ENCODE measurements at places on chromosomes 16 and 17.

DNA sequence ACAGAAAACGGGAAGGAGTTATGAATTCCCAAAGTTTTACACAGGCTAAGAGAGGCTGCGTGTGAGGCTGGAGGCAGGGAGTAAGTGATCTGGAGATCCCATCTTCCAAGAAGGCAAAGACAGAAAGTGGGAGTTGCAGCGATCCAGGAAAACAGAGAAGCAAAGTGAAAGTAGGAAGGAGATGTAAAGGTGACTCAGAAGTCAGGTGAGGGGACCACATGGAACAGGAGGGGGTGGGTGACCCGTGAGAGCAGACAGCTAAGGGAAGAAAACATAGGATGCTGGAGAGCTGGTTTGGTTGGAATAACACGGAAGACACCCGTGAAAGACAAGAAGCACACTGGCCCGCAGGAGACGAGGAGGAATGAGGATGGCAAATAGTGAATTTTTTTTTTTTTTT lies 1.3 kb downstream of the ALOX12 start:
- no peak for DNase-seq

DNA sequence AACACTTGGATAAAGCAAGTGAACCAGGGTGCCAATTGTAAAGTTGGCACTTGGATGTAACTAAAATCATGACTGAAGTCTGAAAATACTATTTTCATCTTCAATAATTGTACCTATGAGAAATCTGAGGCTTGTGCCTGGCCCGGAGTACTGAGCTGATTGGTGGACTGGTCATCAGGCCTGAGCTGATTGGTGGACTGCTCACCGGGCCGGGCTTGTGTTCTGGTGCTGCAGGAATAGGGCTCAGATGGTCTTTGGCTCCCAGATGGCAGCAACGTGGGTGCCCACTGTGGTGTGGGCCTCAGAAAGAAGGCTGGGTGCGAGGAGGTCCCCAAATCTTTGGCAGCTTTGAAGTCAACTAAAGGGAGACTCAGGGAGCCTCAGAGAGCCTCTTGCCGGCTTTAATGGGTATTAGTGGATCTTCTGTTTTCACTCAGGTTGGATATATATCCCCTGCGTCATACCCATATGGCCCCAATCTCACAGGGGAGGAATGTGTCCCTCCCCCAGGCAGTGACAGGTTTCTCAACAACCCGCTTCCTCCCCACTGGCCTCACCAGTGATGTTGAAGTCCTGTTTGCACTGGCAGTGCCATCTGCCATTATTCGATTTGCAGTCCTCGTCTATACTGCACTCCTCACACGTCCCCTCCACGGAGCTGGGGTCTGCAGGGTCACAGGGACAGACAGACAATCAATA lies 4.7 kb downstream of the UMOD start:
- DNase-seq: no peak

DNA sequence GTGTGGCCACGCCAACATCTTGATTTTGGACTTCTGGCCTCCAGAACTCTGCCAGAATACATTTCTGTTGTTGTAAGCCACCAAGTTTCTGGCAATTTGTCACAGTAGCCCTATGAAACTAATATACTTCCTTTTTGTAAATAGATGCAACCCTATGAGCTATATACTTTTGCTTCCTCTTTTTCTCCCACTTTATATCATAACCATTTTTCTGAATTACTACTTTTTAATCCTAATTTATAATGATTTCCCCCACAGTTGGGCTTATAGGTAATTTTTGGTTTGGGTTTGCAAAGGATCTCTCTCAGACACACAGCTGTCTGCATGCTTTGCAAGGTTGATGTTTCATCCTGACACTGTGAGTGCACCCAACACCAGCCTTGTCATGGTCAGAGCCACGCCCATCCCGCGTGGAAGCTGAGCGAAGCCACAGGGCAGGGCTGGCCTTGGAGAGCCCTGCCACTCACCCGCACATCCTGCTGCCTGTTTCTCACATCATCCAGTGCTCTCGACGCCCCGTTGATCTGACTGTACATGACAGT lies 5.8 kb downstream of the TRIM25 start:
- DNase-seq: no peak

DNA sequence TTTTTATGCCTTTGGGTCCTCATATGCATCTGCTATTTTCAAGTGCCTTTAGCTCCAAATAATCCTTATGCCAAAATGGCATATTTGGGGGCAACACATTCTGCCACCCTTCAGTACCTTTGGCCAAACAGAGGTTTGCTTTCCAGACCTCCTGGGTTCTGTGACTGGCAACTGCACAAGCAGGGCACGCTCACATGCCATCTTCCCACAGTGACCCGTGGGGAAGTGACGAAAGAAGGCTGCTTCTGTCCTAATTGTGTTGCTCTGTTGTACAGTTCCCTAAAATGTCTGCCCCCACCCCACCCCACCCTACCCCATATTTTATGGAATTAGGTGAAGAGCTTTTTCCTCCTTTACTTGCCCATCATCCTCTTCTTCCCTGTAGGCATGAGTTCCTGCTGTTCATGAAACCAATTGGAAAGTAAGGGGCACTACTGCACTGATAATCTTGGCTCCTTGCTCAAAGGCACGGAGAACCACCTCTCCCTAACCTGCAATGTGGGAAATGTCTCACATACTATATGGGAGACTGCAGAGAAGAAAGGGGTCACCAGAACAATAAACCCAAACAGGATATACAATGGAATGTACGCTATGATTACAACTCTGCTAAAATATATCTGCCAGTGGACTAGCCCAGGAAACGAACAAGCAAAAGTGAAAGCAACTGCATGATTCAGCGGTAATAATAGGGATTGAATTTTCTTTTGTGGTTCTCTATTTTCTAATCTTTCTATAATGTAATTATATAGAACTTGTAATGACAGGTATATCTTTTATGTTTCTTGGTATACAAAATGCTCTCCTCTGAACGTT lies 3.3 kb upstream of the SLFN12L start:
- DNase-seq: no peak

- DNase-seq: no peak
Measured at GRCh38 chr17:71580220-71580619, 540.6 kb upstream of the SOX9 start.

- DNase-seq: no peak
Measured at GRCh38 chr17:58047376-58048150, 35.7 kb upstream of the DYNLL2 start.

- DNase-seq: no peak
Measured at GRCh38 chr17:35171834-35172233, 22.4 kb downstream of the SLC35G3 start.

- DNase-seq: no peak
Measured at GRCh38 chr17:16488186-16488967, 3.6 kb downstream of the LRRC75A start.

- no peak for DNase-seq
Measured at GRCh38 chr16:28208824-28209223, 2.9 kb downstream of the XPO6 start.

- no peak for DNase-seq
Measured at GRCh38 chr17:74840989-74841666, 18.6 kb downstream of the GRIN2C start.

DNA sequence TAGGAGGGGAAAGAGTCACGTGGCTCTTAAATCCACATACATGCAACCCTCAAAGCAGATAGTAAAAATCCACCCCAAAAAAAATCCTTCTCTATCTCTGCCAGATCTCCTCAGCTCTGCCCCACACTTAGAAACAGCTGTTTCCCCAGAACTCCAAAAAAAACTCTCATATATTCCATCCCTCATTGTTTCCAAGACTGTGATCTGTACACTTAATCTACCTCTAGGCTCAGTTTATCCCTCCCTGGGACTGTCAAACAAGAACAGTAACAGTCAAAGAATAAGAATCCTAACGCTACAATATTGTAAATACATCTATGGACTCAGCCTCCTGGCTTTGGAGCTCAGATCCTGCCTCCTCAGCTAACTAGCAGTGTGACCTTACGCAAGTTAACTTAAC lies 11.6 kb downstream of the CUEDC1 start:
- no peak for DNase-seq

DNA sequence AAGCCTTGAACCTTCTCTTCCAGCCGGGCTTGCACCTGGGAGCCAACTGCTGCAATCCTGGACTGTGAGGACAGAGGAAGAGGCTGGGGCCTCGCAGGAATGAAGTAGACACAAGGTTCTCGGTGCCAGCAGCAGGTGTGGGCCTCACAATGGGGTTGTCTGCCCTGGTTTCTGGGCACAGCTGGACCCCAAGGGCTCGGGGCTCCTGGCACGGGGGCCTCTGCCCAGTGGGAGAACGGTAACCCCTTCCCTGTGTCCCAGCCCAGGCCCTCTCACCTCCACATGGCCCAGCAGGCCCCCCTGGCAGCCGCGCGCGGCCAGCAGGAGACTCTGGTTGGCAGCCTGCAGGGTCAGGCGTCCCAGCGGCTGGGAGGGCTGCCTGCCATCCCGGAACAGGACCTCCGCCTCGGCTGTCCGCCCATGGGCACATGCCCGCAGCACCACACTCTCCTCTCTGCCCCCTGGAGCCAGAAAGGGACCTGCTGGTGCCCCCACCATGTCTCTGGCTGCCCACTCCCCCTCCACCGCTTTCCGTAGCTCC lies 46.9 kb downstream of the RMI2 start:
- no peak for DNase-seq

DNA sequence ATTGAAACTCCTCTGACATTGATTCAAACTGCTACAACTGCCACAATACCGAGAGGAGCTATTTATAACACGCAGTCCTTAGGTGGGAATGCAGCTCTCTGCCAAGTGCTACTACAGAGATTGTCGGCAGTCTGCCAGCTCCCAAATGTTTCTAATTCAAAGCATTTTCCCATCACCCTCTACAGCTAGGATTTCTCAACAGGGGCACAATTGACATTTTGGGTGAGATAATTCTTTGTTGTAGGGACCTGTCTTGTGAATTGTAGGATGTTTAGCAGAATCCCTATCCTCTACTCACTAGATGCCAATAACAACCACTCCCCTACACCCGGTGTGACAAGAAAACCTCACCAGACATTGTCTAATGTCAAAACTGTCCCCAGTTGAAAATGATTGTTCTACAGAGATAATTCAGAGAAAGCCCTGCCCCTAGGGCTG lies 7.8 kb upstream of the N4BP1 start:
- DNase-seq: no peak

DNA sequence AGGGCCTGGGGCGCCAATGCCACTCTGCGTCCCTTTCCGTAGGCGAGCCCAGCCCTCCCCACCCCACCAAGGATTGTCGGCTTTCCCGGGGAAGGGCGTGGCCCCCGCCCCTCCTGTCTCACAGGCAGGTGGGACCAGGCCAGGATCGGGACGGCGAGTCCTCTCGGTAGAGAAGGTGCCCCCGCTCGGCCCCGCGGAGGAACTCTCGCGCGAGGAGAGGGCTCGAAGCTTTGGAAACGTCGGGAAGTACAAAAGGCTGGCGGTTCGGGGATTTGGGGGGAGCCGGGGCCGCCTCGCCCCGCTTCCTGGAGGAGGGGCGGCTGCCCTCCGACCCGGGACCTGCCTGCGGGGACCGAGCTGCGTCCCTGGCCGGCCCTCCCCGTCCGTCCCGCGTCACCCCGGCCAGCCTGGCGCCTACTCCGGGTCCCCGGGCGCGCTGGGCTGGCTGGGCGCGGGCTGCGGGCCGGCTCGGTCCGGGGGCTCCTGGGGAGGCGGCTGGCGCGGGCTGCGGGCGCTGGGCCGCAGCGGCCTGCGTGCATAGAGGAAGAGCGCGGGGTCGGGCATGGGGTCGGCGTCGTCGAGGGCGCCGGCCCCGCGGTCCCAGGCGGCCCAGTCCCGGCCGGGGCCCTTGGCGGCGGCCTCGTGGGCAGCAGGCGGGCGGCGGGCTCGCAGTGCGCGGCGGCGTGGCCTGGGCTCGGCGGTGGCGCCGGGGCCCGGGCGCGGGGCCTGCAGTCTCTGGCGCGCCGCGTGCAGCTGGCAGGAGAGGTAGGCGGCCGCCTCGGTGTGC lies 12.6 kb upstream of the CLUH start:
- peak; percentile 68 for DNase-seq

- no peak for DNase-seq
Measured at GRCh38 chr16:57626420-57627170, 1.8 kb upstream of the ADGRG1 start.
